ENCODE measurements at places on chromosomes 2 and 18.

- H3K4me1 ChIP-seq: no peaks in the 10 kb centered on the region
- peaks cover 2% of the 10 kb centered on the region for H3K27me3 ChIP-seq
- DNase-seq: no peak
- no peak overlapping the region for H3K27ac ChIP-seq
- H3K36me3 ChIP-seq: no peaks in the 10 kb centered on the region
- H3K4me3 ChIP-seq: no peak overlapping the region
Observed at GRCh38 chr18:6434481-6434880, 19.8 kb upstream of the L3MBTL4 start.

- no peak for DNase-seq
- no peaks in the 10 kb centered on the region for H3K36me3 ChIP-seq
- peaks cover 5% of the 10 kb centered on the region for H3K4me1 ChIP-seq
- H3K27ac ChIP-seq: no peak overlapping the region
Observed at GRCh38 chr2:119207447-119207846, 16.2 kb upstream of the STEAP3 start.

DNA sequence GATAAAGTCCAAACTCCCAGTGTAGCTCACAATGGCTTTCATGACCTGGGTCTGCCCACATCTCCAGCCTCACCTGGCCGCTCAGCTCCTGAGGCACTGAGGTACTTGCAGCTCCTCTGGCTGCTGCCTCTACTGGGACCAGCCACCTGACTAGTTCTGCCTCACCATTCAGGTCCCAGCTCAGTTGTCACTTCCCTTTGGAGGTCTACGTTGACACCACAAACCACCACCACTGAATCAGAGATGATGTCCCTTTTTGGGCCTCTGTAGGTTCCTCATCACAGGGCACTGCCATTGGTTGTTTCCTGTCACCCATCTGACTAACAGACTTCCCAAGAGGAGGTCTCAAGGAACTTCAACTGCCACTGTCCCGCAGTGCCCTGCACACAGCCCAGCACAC is 21.2 kb downstream of the SPP2 start:
- no peak for DNase-seq
- H3K4me1 ChIP-seq: no peaks in the 10 kb centered on the region
- H3K4me3 ChIP-seq: no peak overlapping the region

GRCh38 chr18:63505566-63506335 is 29.0 kb downstream of the SERPINB5 start:
- H3K36me3 ChIP-seq: no peaks in the 10 kb centered on the region
- H3K27ac ChIP-seq: no peak overlapping the region
- no peak overlapping the region for H3K4me3 ChIP-seq
- DNase-seq: no peak
- H3K4me1 ChIP-seq: no peaks in the 10 kb centered on the region
- peaks cover 25% of the 10 kb centered on the region for H3K27me3 ChIP-seq

GRCh38 chr18:52242711-52243110 is 97.3 kb upstream of the DCC start:
- no peaks in the 10 kb centered on the region for H3K27me3 ChIP-seq
- H3K4me3 ChIP-seq: no peak overlapping the region
- no peaks in the 10 kb centered on the region for H3K36me3 ChIP-seq
- no peak overlapping the region for H3K27ac ChIP-seq
- H3K4me1 ChIP-seq: no peaks in the 10 kb centered on the region

GRCh38 chr2:3657881-3658280 is at the start of gene ALLC:
TSS of gene ALLC (plus strand) at chr2:3658200. CDS start at chr2:3671158, 12,958 bp downstream.
- H3K4me3 ChIP-seq: no peak within 1 kb of the TSS
- H3K27me3 ChIP-seq: peaks cover 3% of the 10 kb centered on the region
- H3K27ac ChIP-seq: no peak within 1 kb of the TSS

DNA sequence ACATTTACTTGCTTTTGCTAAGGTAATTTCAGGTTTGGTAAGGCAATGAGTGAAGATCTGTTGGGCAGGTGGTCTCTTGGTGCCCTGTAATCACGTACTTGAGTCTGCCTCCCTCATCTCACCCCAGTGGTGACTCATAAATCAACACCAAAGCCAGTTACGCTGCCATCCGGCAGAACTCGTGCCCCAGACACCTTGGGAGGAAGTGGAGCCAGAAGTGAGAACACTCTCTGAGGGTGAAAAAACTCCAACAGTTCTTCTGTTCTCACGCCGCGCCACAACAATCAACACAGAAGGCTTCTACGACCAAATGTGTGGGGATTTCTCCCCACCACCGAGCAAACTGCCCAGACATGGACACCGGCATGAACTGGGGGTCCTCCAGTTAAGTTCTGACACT is 206.2 kb downstream of the ARL4C start:
- peak overlapping the region; percentile 84 for H3K27ac ChIP-seq
- H3K36me3 ChIP-seq: no peaks in the 10 kb centered on the region
- peak overlapping the region; percentile 68 for H3K4me3 ChIP-seq

DNA sequence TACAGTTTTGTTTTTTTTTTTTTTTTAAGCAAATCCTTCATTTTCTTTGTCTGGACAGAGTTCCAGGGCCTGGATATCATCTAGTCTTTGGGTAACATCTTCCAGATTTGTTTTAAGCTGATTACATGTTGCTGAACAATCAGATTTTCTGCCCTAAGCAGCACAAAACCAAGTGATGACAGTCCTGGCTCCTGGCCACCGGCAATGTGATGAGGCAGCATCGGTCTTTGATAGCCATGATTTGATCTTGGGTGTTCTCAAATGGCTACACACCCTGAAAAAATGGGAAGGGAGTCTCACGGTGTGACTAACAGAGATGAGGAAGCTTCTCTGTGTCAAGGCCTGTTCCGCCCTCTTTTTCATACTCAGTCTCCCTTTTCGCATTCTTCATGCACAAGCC is 708.6 kb upstream of the ZEB2 start:
- H3K36me3 ChIP-seq: no peaks in the 10 kb centered on the region
- no peak overlapping the region for H3K27ac ChIP-seq
- H3K27me3 ChIP-seq: no peaks in the 10 kb centered on the region
- no peaks in the 10 kb centered on the region for H3K4me1 ChIP-seq
- no peak for DNase-seq

- DNase-seq: no peak
- peaks cover 29% of the 10 kb centered on the region for H3K4me1 ChIP-seq
Observed at GRCh38 chr2:27379383-27379835, 1.1 kb downstream of the ZNF513 start.

GRCh38 chr18:35917043-35917442 is 55.4 kb upstream of the RMP24 start:
- no peak for DNase-seq
- no peak overlapping the region for H3K27ac ChIP-seq

GRCh38 chr2:55923091-55923981 is at the start of gene EFEMP1:
TSS of gene EFEMP1 (minus strand) at chr2:55923782. CDS start at chr2:55922440, 1,342 bp downstream.
- no peak for DNase-seq
- H3K36me3 ChIP-seq: no peaks in the 10 kb centered on the region
- no peak within 1 kb of the TSS for H3K27ac ChIP-seq
- no peak within 1 kb of the TSS for H3K4me3 ChIP-seq
- peaks cover 41% of the 10 kb centered on the region for H3K27me3 ChIP-seq

DNA sequence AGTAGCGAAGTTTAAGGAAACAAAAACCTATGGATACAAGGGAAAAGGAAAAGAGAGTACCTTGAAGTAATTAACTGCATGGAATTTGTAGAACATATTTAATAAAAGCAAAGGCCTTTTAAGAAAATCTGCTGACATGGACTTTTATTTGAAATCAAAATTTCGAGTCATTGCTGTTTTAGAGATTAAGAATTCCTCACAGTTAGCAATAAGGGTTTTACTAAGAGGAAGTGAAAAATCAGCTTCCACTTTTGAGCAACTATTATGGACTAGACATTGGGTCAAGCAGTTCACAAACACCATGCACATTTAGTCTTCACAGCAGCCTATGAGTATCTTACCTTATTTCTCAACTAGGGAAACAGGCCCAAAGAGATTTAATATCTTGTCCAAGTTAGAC is 876.3 kb downstream of the BCL11A start:
- no peak for DNase-seq
- no peaks in the 10 kb centered on the region for H3K36me3 ChIP-seq
- peaks cover 8% of the 10 kb centered on the region for H3K4me1 ChIP-seq
- no peaks in the 10 kb centered on the region for H3K27me3 ChIP-seq
- H3K4me3 ChIP-seq: no peak overlapping the region
- no peak overlapping the region for H3K27ac ChIP-seq

DNA sequence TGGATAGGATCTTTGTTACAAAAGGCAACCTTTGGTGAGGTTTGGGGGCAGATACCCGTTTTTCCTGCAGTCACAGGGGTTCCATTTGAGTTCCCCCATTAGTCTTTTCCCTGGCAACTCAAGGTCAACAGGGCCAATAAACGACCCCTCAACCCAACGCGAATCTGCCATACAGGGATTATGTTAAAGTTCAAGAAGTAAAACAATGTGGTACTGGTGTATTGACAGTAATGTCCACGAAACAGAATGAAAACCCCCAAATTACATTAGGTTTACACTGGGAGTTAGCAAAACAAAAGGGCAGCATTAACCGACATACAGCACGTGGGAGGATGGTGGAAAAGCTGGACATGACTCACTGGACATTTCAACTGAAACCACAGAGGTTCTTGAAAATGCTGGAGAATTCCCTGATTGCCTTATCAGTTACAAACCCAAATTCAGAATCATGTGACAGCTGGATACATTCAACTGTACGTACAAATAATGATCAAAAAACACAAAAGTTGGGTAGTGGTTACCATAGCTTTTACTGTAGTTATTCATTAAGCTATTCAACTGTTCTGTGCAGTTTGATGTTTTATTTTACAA is 4.9 kb upstream of the IMP4 start:
- no peak for DNase-seq
- H3K4me3 ChIP-seq: no peak overlapping the region
- H3K4me1 ChIP-seq: peaks cover 22% of the 10 kb centered on the region
- peaks cover 45% of the 10 kb centered on the region for H3K36me3 ChIP-seq
- no peak overlapping the region for H3K27ac ChIP-seq

DNA sequence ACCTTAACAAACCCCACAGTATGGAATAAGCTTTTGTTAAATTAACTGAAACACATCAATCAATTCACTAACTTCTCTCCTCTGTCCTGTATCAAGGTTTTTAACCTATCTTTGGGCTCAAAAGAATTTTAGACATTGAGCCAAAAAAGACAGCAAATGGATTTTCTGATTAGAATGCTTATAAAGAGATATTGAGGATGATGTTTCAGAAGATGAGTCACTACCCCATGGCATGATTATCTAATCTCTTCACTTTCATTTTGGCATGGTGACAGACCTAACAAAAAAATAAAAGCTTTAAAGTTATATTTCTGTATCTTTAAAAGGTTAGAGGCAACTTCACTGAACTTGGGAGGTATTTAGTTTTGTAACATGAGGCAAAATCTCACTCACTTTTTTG is 55.5 kb downstream of the SGPP2 start:
- H3K36me3 ChIP-seq: peaks cover 4% of the 10 kb centered on the region
- H3K27ac ChIP-seq: no peak overlapping the region
- H3K27me3 ChIP-seq: no peaks in the 10 kb centered on the region
- H3K4me1 ChIP-seq: no peaks in the 10 kb centered on the region
- DNase-seq: no peak
- H3K4me3 ChIP-seq: no peak overlapping the region

All from activated B cell treated with CpG ODN at 0.5 μM for 24 hours (primary cell).